ENCODE measurements at places on chromosomes 5 and 9.

DNA sequence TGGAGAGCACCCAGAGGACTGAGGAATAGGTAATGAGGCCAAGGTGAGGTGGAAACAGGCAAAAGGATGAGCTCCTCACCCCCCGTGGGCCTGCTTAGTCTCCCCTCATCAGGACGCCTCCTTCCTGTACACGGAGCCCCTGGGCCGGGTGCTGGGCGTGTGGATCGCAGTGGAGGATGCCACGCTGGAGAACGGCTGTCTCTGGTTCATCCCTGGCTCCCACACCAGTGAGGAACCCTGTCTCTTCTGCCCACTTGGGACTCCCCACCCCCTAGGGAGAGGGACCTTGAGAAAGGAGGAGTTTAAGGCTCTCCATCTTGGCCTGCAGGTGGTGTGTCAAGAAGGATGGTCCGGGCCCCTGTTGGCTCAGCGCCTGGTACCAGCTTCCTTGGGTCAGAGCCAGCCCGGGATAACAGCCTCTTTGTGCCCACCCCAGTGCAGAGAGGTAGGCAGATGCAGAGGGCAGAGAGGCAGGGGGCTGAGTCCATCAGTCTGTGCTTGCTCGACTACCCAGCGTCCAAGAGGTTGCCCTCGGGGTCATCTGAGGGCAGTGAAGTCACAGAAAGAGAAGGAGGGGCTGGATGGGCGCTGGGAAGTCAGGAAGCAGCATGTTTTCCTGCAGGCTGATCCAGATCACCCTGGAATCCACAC, 7.0 kb downstream of the DOLK start:
- no peak for DNase-seq

DNA sequence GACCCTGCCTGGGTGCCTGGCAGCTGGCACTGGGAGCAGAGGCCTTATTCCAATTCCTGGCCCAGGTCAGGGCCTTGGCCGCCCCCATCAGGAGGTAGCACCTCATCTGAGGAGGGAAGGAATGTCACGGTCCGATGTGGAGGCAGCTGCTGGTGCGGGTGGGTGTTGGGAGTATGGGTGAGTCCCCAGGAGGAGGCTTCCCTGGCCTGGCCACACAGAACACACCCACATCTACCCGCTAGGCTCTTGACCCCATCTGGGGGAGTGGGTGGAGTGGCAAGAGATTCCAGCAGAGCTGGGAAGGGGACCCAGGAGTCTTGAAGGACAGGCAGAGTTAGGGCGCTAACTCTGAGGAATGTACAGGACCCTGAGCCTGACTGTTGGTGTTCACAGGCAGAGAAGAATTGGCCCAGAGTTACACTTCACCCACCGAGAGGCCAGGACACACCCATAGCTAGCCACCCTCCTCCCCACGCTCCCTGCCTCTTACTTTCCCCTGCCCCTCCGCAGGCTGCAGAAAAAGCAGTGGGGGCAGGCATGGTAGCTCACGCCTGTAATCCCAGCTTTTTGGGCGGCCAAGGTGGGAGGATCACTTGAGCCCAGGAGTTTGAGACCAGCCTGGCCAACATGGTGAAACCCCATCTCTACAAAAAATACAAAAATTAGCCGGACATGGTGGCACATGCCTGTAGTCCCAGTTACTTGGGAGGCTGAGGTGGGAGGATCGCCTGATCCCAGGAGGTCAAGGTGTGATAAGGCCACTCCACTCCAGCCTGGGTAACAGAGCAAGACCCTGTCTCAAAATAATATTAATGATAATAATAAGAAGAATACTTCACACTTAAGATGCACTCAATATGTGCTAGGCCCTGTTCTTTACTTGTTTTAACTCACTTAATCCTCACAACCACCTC, 6.0 kb downstream of the OLFML2A start:
- DNase-seq: peak; percentile 9

GRCh38 chr5:164652276-164652660, 1146.8 kb downstream of the MAT2B start:
- DNase-seq: no peak

DNA sequence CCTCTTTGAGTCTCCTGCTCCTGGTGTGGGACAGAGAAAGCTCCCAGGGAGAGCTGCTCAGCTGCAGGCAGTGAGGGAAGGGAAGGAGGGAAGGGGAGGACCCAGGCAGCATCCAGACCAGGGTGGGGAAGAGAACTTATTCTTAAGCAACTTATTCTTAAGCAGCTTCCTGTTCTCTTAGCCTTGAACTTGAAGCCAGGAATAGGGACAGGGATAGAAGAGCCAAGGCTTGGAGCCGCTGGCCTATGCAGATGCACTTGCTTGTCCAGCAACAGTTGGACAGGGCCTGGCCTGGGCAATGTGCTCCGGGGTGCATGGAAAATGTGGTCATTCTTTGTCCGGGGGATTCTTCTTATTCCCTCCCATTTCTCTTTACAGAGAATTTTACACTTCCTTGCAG, 31.4 kb upstream of the SPTLC1 start:
- DNase-seq: no peak

DNA sequence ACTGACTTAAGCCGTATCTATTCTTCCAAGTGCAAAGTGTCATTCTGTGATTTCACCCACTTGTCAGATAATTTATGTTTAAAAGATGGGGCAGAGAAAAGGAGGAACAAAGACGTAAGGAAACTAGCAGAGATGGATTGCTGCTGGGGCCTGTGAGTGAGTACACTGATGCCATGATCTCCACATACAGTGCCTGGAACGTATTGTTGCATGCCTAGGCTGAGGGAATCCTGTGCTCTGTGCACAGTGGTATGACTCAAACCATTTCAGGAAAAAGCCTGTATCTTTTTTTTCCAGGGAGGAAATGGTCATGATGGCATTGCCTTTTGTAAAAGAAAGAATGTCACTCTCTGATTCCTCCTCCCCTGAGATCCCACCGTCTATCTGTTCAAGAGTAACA, 359.5 kb upstream of the ADAMTS16 start:
- no peak for DNase-seq

DNA sequence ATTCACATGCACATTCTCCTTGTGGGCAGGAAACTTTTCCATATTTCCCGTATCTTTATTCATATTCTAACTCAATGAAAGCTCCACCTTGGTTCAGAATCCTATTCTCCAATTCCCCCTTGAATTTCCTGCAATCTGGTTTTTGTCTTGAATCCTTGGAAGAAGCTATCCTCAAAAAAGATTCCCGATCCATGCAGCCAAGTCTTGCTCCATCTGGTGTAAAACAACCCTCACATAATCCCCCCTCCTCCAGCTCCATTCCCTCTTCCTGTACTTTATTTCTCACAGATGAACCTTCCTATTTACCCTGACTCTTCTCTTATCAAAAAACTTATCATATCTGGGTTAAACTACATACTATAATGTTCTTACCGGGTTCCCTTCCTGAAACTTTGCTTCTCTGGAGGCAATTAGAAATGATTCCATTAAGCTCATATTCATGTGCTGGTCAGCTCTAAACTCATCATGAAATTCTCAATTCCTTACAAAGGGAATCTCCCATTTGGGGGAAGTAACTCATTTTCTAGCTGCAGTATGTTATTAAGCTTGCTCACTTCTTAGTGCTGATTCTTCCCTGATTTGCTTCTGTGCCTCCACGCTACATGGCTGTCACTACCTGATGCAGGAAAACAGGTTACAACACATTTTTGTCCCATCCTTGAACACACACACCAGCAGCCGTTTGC, 81.7 kb downstream of the GNAQ start:
- DNase-seq: no peak

- DNase-seq: no peak
Measured at GRCh38 chr5:40430101-40430710, 249.5 kb upstream of the PTGER4 start.

DNA sequence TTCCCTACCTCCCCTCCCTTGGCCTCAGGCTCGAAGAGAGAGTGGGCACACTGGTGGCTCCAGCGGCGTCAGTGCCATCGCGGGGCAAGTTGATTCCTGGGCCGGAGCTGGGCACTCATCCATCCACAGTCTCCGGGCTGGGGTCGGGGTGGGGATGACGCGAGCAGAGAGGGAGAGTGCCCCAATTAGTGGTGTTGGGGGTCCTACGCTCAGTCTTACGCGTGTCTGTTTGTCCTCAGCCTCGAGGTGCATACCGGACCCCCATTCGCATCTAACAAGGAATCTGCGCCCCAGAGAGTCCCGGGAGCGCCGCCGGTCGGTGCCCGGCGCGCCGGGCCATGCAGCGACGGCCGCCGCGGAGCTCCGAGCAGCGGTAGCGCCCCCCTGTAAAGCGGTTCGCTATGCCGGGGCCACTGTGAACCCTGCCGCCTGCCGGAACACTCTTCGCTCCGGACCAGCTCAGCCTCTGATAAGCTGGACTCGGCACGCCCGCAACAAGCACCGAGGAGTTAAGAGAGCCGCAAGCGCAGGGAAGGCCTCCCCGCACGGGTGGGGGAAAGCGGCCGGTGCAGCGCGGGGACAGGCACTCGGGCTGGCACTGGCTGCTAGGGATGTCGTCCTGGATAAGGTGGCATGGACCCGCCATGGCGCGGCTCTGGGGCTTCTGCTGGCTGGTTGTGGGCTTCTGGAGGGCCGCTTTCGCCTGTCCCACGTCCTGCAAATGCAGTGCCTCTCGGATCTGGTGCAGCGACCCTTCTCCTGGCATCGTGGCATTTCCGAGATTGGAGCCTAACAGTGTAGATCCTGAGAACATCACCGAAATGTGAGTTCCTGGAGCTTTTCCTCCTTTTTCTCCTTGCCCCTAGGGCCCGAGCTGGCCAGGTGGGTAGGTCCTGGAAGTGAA, 861 bp downstream of the NTRK2 start:
- peak; percentile 18 for DNase-seq

GRCh38 chr9:136840140-136840876, 2.0 kb upstream of the AJM1 start:
- no peak for DNase-seq

- no peak for DNase-seq
Measured at GRCh38 chr5:76807296-76807695, 11.5 kb upstream of the F2RL1 start.

DNA sequence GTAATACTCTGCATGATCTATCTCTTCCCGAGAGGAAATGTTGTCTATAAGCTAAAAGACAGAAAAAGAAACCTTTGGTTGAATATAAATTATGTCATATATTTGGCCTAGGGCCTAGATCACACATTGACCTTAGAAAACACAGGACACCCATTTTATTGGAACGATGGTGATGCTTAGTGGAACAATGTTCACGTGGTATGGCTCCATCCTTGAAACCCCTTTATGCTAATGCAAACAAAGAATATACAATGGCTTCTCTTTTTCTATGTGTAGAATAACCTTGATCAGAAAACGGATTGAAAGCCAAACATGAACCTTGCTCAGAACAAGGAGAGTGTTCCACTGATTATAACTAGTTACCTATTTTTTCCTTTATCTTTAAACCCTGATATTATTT, 24.5 kb downstream of the MRPS27 start:
- no peak for DNase-seq

DNA sequence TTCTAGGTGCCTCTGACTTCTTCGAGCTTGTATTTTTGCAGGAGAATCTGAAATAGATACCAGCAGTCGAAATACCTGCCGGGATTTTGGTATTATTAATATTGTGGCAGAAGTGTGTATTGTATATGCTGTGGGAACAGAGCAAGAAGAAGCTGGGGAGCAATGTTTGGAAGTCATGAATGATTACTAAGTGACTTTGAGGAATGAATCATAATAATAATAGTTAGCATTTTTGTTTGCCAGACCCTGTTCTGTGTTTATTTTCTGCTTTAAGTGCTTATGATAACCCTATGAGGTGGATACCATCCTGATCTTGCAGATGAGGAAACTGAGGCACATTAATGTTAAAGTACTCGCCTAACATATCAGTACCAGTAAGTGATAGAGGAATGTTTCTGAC, 32.4 kb downstream of the RAB24 start:
- DNase-seq: no peak

GRCh38 chr5:123945548-123945947, 433.6 kb downstream of the CSNK1G3 start:
- no peak for DNase-seq

DNA sequence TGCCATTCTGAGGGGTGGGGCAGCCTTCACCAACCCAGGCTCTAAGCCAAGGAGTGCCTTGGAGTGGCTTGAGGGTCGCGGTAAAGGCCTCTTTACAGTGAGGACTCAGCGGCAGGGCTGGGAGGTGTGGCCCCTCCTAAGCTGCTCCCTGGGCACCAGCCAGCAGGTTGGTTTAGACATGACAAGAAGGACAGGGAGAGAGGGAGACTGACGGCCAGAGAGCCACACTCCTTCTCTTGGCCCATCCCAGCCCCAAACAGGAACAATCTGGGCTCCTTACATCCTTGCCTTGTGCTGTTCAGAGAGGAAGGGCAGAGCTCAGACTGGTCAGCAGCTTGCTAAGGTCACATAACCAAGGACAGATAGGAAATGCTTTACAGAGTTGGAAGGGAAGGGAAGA, 94.5 kb downstream of the LMX1B start:
- DNase-seq: no peak

GRCh38 chr9:30697958-30698357, 1686.5 kb upstream of the ACO1 start:
- DNase-seq: no peak

DNA sequence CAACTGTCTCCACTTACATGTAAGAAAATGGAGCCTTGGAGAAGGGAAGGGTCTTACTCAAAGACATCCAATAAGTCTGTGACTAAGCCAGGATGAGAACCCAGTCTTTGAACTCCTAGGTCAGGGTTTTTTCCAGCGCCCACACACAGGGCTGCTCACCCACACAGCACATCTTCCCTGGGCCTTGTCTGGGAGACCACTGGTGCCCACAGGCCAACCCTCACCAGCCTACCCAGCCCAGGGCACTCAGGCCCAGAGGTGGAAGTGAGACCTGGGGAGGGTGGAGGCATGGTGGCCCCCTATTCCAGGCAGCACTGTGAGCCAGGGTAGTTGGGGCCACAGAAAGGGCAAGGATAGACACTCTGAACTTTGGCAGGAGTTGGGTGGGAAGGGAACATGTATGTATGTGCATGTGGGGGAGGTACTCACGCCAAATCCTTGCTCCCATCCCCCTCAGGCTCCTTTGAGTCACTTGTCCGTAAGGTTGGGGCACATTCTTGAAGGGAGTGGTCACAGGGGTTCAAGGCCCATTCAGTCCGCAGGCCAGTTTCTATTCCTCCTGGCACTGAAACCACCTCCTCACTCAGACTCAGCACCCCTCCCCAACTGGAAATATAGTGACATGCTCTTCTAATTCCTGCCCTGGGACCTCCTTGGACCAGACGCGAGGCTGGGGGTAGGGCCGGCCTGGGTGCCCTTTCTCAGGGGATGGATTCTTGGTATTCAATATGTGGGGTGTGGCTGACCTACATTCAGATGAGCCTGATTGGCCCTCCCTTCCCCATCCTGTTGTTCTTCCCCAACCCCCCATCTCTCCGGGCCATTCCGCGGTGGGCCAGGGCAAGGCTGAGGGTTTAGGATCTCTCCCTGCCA, 2.9 kb upstream of the SLC4A9 start:
- no peak for DNase-seq

- DNase-seq: no peak
Measured at GRCh38 chr5:79436224-79436623, 77.7 kb downstream of the HOMER1 start.

DNA sequence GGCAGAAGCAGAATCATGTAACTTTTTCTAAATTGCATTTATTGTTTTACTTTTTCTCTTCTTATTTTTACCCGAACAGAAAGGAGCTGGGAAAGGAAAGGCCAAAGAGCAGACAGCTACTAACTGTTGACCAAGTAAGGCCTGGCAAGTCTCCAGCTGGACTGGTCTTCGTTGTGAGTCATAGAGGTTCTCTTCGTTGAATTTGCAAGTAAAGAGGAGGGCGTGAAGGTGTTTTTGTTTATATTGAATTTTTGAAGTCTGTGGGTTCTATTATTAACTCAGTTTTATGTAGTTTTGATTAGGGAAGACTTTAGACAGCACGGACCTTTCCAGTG, 416.5 kb upstream of the CCNH start:
- DNase-seq: no peak

- DNase-seq: no peak
Measured at GRCh38 chr5:151492729-151493128, 45.3 kb downstream of the SLC36A1 start.

GRCh38 chr5:77983482-77984199, 207.5 kb upstream of the TBCA start:
- DNase-seq: no peak

All from GM10248 (cell line).